Psoas muscle (tissue), 8 donors: ENCODE measurements at places on chromosomes 4 and X. TPM values are rescaled to one million over a fixed set of nuclear protein-coding genes. Genes with fewer than 3 reads are reported as not detected.
A peak's percentile ranks its signal among the peaks of the same experiment; 100 is the strongest.

Gene CT47B1
- not detected for total RNA-seq

Gene NXF3
- 0.32 TPM for total RNA-seq

Gene ATP7A
- total RNA-seq = 5.1 TPM

Gene SPATA4
- total RNA-seq = 0.38 TPM

DNA sequence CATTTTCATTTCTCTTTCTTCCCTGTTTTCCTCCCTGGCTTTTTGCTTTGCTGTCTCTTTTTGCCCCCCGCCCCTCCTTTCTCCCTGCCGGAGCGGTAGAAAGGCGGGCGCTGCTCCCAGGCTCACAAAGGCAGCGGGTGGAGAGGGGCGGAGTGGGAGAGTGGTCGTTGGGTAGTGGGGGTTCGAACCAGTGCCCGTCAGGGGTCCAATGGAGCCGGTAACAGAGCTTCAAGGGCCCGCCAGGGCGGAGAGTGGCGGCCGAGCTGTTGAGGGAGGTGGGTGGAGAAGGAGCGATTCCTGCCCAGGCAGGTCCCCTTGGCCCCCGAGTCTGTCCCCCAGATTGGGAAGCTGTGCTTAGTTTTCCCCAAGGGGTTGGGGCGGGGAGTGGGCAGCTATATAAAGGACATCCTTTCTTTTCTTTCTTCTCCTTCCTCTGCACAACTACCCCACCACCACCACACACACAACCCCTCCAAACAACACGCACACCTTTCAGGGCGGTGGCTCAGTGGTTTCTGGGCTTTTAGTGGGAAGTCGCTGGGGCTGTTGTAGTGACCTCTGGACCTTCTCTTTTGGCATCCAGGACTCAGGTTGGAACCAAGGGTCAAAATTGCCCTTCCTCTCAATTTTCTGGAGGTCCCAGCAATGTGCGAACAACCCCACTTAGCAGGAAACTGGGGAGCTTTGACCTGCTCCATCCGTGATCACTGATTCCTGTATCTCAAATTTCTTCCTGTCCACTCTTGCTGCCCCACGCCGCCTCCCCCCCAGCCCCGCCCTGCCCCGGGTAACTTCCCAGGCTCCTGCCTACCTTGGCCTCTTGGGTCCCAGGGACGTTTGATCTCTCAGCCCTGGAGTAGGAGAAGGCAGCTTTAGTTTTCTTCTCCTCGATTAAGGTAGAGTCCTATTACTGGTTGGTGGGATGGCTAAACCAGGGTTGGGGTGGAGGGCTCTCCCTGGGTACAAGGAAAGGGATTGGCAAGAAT is 1.9 kb downstream of the EFNB1 start:
- DNase-seq = no peak

GRCh38 chrX:31266203-31267076 is 194.6 kb upstream of the FTHL17 start:
- peak; percentile 38 for DNase-seq

- no peak for DNase-seq
Observed at GRCh38 chr4:170776983-170777382, 687.2 kb upstream of the AADAT start.

GRCh38 chr4:94882756-94883155 is 125.0 kb downstream of the BMPR1B start:
- no peak for DNase-seq

GRCh38 chr4:55733932-55734331 is 85.7 kb upstream of the EXOC1L start:
- no peak for DNase-seq
